Parietal lobe (tissue), 2 donors: ENCODE measurements at places on chromosomes 7 and 10. TPM values are rescaled to one million over a fixed set of nuclear protein-coding genes. Genes with fewer than 3 reads are reported as not detected.

The ELN gene
- total RNA-seq, result 6.9 TPM

The FAM171A1 gene
- 43.8 TPM for total RNA-seq

The ARMC3 gene
- 3.8 TPM for total RNA-seq

The AKR1B15 gene
- not detected for total RNA-seq

The STAMBPL1 gene
- 15.0 TPM for total RNA-seq

The KIF11 gene
- total RNA-seq, result 8.5 TPM

The FANK1 gene
- total RNA-seq, result 2.2 TPM

The SPDYE11 gene
- total RNA-seq, result not detected

The VAX1 gene
- 2.5 TPM for total RNA-seq

The SPDYE8 gene
- not detected for total RNA-seq

The PIK3CG gene
- total RNA-seq, result 1.6 TPM

The ODAD2 gene
- total RNA-seq, result 1.3 TPM

The DKK1 gene
- 2.5 TPM for total RNA-seq

The NPC1L1 gene
- total RNA-seq, result not detected

The CRHR2 gene
- total RNA-seq, result 2.8 TPM

The ZNF239 gene
- 19.4 TPM for total RNA-seq

The ACSM6 gene
- not detected for total RNA-seq
